AG08395 (cell line): ENCODE measurements at places on chromosomes 3 and 15.
A peak's percentile ranks its signal among the peaks of the same experiment; 100 is the strongest.

DNA sequence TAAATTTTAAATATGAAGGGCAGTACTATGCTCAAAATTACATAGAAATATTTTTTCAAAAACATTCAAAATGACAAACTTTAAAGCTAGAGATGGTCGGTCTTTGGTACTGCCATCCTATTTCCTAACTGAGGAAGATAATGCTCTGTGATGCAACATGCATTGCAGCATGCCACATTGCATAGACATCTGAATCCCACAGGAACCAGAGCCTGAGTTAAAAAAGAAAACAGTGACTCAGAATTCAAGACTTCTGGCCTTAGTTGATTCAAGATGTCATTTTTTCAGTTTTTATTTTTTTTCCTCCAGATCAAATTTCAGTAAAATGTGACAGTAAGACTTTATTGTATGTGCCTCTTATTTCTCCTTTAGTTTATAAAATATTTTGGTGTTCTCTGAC lies 33.1 kb downstream of the TP63 start:
- DNase-seq: peak; percentile 88

DNA sequence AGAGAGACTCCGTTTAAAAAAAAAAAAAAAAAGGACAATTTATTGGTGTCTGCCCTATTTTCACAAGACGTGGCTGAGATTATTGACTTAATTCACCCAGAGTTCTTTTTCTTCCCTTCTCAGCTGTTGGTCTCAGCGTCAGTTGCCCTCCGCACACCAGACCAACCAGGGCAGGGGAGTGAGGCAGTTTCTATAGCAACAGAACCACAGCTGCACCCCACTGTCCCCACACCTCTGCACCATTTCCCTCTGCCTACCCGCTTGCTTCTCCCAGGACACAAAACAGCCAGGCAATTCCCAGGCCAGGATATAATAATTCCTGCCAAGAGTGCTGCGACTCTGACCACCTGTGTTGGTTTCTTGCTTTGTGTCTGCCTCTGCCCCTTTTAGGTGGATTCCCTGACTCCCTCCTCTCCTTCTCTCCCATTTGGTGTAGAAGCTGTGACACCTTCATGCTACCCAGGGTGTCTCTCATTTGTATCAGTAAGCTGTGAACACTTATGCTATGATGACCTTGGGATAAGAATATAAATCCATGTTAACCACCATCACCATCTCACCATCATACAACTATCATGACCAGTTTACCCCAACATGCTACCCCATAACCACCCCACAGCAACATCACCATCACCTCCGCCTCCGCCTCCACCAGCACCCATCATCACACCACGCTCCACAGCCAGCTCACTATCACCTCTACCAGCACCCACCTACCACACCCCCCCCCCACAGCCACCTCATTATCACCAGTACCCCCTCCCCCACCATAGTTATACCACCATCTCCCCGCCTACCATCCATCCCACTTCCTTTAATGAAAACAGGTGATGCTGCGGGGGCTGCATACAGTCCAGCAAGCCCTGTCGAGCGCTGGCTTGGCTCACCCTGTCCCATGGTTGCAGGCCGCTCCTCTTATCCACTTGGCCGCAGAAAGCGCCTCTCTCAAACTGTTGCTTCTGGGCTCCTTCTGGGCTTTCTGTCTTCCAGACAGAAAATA lies 589 bp downstream of the EPB42 start:
- DNase-seq: no peak

DNA sequence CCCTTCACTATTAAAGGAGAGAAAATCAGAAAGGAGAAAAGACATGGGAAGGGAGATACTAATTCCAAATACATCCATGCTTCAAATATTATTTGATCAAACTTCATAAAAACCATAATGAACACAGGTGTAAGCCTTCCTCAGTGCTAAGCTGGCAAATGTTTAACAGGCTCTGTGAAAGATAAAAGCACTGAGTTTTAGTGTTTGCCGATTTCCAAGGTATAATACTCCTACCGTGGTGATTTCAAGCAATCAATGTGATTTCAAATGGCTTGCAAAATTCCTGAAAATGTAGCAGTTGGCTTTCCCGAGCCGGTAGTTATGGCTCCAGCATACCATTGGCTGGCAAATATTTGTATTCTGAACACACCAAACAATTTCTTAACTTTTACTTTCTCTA lies 732.3 kb upstream of the GOLIM4 start:
- DNase-seq: no peak

- no peak for DNase-seq
Measured at GRCh38 chr3:41740374-41740886, 221.5 kb downstream of the ULK4 start.

DNA sequence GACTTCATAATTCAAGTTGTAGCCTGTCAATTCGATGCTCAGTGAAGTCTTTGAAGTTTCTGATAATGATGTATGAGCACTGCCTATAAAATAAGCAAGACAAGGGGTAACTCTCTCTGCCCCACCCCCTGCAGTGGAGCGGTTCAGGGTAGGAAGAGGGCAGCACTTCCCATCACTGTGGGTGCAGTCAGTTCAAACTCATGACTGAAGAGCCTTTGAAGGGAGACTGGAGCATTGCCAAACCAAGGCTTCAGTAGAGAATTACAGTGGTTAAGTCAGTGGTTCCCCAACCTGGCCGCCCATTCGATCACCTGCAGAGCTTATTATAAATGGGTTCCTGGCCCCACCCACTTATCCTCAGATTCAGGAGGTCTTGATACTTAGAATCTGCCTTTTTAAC lies 190.6 kb downstream of the SHQ1 start:
- DNase-seq: no peak

GRCh38 chr15:66651913-66652642 lies 50.0 kb upstream of the SMAD6 start:
- no peak for DNase-seq

- DNase-seq: no peak
Measured at GRCh38 chr3:65659396-65659795, 379.3 kb downstream of the MAGI1 start.

DNA sequence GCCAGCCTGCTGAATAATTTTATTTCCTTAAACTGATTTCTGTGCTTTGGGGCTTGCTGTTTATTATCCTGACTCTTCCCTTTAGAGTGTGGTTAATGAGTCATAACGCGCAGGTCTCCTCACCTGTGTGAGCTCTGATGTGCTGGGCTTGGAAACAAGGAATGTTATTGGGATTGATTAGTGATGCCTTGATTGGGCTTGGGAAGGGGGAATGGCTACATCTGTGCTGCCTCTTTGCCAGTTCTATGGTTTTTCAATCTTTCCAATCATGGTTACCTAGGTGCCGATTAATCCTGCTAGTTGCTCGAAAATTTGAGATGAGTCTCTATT lies 161.0 kb downstream of the THSD4 start:
- no peak for DNase-seq

- no peak for DNase-seq
Measured at GRCh38 chr3:127320529-127321121, 32.8 kb upstream of the PRR20G start.

- no peak for DNase-seq
Measured at GRCh38 chr3:160475884-160476283, 26.3 kb upstream of the TRIM59 start.

DNA sequence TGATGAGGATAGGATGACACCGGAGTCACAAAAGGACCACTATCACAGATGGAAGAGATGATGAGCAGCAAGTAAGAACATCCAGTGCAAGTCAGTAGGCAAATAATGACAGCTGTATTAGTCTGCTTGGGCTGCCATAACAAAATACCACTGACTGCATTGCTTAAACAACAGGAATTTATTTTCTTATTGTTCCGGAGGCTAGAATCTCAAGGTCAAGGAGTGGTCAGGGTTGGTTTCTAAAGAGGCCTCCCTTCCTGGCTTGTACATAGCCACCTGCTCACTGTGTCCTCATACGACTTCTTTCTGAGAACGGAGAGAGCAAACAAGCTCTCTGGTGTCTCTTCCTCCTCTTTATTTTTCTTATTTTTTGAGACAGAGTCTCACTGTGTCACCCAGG lies 380.7 kb downstream of the PLOD2 start:
- DNase-seq: no peak
